ENCODE measurements at places on chromosomes 12 and 14.
A peak's percentile ranks its signal among the peaks of the same experiment; 100 is the strongest.

DNA sequence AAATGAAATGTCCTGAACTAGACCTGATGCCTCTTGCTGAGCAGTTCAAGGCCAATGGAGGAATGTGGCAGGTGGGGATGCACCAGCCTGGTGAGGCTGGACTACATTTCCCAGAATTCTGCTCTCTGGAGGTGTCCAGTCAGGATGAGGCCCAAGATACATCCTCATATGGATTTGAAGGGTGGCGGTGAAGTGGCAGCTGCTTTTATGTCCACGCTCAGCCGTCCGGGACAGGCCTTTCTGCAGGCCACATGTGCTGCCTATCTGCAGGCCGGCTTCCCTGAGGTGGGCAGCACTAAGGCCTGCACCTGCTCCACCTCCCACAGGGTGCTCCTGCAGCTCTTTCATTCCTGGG lies 230.2 kb downstream of the BCL11B start:
- no peak for DNase-seq

GRCh38 chr12:26378711-26379110 lies 183.3 kb downstream of the SSPN start:
- no peak for DNase-seq

- DNase-seq, result peak; percentile 6
Observed at GRCh38 chr14:104499784-104500760, 79.5 kb upstream of the C14orf180 start.

DNA sequence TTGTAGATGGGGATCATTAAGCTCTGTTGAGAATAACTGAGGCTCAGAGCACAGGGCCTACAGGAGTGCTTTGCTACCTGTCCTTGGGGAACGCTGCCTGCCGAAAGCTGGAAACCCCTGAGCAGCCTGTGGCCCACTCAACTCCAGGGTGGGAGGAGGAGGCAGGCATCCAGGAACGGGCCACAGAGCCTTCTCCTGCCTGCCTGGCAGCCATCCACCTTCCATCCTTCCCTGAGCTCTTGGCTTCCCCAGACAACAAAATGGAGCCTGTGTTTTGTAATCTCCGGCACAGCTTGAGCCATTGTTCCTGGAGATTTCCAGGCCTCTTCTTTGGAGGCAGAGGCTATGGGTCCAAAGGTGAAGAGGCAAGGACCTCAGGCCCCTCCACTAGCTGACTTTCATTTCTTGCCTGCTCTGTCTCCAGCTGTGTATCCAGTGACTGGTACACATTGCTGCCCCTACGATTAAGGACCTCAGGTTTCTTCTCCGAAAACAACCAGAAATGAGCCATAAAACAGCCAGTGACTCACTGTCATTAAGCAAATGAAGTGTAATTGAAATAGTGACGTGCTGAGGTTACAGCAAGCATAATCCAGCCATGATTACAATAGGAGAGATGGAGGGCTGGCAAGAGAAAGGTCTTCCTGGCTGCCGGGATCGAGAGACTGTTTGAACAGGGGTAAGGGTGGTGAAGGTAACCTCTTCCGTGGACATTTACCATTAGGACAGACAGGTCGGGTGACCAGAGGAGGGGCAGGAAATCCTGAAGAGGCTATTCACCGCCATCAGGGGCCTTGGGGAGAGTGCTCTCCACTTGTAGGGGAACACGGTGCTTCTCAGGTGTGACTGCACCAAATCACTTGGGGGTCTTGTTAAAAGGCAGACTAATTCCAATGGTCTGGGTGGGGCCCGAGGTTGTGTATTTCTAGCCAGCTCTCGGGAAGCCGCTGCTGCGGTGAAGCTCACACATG lies 56.3 kb upstream of the KCNA5 start:
- DNase-seq, result no peak

- peak; percentile 41 for DNase-seq
Observed at GRCh38 chr12:122834104-122834920, 945 bp upstream of the HIP1R start.

GRCh38 chr12:87953256-87953860 lies 75.8 kb downstream of the C12orf50 start:
- peak; percentile 26 for DNase-seq

GRCh38 chr12:112168561-112168971 lies 43.2 kb downstream of the TRAFD1 start:
- no peak for DNase-seq

GRCh38 chr12:116257215-116257614 lies 20.3 kb downstream of the MED13L start:
- DNase-seq, result no peak

DNA sequence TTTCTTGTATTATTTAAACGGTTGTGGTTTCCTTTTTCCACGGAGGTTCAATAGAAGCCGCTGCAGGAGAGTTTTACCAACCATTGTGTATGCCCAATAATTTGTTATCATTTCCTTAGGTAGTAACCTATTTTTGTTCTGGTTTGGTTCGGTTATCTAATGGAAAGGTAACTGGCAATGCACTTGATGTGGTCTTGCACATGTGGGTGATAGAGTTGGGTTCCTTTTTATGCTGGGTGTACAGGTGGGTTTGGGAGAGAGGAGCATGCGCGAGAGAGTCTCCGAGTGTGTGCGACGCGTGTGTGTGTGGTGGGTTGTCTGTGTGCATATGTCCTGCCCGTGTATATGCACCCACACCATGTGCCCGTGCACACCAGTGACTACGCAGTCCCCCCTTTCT lies 102.7 kb upstream of the FKBP4 start:
- peak; percentile 9 for DNase-seq

GRCh38 chr12:115687094-115687493 lies 590.4 kb downstream of the MED13L start:
- no peak for DNase-seq

- DNase-seq, result no peak
Observed at GRCh38 chr12:3253682-3254275, 176.6 kb downstream of the TSPAN9 start.

DNA sequence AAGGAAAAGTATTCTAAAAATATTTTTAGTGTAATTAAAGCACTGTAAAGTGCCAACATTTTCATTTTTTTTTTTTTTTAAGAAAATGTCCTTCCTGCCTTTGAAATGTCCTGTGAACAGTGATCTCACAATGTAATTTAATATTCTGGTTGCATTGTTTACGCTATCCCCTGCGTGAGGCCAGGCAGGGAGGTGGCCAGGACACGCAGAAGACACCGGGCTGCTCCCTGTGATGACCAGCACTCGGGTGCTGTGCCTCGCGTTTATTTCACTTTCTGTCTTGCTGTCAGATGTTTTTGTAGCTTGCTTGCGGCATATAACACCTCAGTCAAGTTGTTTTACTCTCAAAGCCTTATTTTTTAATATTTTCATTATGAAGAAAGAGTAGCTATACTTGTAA lies 18.5 kb downstream of the PIWIL1 start:
- DNase-seq, result no peak

DNA sequence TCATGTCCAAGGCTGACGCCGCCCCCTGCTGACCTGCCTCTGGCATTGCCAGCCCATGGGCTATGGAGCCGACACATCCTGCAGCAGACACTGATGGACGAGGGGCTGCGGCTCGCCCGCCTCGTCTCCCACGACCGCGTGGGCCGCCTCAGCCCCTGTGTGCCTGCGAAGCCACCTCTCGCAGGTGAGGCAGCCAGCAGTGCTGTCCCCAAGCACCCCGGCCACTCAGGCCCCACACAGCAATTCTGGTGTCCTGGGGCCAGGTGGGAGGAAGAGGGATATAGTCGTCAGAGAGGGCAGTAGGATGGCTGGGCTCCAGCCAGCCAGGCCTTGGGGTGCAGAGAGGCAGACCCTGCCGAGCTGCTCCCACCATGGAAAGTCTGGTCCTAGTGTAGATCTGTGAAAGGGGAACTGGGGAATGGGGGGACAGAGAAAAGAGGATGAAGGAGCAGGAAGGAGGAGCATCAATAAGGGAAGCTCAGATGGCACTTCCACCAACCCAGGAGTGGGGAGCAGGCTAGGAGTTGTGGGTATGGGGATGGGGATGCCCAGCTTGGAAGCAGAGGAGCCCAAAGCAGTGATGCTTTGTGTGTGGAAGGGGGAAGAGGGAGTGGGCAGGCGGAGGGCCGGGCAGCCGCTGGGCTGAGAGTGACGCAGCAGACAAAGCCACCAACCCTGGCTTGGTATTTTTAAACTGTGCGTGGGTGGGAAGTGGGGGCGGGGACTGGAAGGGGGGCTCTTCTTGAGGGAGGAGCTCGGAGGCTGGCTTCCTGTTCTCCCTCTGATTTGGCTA lies 4.7 kb downstream of the NAB2 start:
- DNase-seq, result peak; percentile 90

DNA sequence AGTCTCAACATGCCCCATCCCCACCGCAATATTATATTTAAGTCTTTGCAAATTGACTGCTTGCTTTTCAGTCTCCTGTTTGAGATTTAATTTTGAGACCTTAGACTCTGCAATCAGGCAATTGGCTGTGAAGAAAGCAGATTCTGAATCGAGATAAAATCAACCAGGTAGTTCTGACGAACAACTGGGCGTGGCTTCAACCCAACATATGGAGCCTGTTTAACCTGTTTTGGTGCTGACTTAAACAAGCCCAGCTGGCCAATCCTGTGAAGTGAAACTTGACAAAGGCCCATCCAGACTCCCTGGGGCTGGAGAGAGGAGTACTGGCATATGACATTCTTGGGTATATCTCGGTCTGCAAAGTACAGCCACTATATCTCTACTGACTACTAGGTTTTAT lies 9.8 kb upstream of the CIPC start:
- DNase-seq, result no peak

DNA sequence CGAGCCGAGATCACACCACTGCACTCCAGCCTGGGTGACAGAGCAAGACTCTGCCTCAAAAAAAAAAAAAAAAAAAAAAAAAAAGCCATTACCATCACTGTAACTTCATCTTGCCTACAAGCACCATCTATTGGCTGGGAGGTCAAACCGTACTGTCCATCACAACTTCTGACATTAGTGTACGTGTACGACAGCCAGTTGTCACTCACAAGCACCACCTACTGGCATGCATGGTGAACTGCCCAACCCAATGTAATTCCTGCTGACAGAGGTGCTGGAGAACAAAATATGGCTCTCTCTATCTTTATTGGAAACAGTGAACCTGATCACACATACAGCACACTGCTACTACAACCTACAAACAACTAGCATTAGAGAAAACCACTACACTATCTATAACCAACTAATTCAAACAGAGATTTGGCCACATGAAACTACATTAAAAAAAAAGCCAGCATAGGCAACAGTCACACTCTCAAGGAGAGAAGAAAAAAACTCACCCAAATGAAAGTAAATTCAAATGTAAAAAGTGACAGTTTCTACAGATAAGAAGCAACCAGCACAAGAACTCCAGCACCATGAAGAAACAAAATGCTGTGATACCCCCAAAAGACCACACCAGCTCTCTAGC lies 82.3 kb downstream of the PUS7L start:
- peak; percentile 50 for DNase-seq

GRCh38 chr14:59262717-59263454 lies 74.4 kb downstream of the DAAM1 start:
- DNase-seq, result no peak

DNA sequence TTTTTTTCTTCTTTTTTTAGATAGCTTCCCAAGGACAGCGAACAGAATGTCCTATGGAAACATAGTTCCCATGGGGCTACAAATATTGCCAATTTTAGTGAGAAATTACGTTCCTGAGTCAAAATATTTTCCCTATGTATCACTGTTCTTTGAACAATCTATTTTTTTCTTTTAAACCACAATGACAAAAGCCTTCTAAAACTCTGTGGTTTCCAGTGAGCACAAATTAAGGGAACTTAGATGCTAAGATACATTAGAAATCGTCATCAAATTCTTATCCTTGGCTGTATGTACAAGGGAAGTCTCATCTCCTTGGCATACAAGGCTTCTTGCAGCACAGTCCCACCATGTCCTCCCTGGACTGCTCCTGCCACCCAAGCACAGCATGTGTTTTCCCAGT lies 17.9 kb downstream of the CPM start:
- DNase-seq, result no peak

- peak; percentile 44 for DNase-seq
Observed at GRCh38 chr12:43210485-43211192, 341.4 kb downstream of the ADAMTS20 start.

DNA sequence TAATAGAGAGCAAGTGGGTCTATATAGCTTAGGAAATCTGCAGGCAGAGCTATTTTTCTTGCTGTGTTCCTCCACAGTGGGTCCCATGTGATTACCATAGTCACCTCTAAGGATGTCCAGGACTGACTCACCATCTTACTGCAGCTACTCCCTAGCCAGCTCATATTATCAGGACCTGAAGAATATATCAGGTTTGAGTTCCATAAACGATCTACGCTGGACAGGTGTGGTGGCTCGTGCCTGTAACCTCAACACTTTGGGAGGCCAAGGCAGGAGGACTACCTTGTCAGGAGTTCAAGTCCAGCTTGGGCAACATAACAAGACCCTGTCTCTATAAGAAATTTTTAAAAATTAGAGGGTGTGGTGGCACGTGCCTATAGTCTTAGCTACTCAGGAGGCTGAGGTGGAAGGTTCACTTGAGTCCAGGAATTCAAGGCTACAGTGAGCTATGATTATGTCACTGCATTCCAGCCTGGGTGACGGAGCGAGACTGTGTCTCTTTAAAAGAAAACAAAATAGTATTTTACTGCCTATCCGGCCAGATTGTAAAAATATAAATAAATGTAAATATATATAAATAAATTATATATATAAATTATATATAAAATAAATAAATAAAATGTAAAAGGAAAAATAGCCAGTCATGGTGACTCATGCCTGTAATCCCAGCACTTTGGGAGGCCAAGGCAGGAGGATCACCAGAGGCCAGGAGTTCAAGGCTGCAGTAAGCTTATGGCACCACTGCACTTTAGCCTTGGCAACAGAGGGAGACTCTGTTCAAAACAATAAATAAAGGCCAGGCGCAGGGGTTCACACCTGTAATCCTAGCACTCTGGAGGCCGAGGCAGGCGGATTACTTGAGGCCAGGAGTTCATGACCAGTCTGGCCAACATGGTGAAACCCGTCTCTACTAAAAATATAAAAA lies 6.9 kb upstream of the SPRYD4 start:
- DNase-seq, result no peak

- DNase-seq, result no peak
Observed at GRCh38 chr14:31781578-31781977, 220.4 kb downstream of the NUBPL start.

GRCh38 chr12:132522592-132523380 lies 32.8 kb downstream of the FBRSL1 start:
- DNase-seq, result no peak

- DNase-seq, result no peak
Observed at GRCh38 chr12:104475271-104475670, 18.5 kb downstream of the CHST11 start.

DNA sequence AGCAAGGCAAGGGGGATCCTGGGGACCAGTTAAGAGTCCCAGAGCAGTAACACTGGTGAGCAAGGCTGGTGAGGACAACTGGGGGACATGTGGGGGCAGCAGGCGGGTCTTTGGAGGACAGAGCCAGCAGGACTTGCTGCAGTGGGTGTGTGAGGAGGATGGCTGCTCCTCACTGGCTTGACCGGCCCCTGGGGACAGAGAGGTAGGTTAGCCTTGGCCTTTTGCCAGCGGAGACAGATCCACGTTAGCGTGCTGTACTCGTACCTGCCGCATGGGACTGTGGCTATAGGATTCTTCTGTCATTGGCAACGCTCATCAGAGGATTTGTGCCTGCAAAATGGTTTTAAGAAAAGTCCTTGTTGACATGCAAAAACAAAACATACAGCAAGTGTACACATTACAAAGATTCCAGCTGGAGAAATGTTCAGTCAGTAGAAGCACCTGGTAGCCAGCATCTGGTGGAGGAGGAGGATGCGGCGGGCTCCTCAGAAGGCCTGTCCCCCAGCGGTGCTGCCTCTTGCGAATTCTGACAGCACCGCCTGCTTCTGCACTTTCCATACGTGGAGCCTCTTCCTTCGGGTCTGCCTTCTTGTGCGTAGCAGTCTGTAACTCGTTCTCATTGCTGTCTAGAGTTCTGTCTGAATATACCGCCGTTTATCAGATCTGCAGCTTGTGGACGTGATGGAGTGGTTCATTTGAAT lies 91.3 kb downstream of the EP400 start:
- DNase-seq, result no peak

GRCh38 chr14:99945732-99946651 lies 119.2 kb upstream of the EVL start:
- peak; percentile 83 for DNase-seq

Data from GM13977 (cell line).